ENCODE measurements at places on chromosomes 3 and 15.

DNA sequence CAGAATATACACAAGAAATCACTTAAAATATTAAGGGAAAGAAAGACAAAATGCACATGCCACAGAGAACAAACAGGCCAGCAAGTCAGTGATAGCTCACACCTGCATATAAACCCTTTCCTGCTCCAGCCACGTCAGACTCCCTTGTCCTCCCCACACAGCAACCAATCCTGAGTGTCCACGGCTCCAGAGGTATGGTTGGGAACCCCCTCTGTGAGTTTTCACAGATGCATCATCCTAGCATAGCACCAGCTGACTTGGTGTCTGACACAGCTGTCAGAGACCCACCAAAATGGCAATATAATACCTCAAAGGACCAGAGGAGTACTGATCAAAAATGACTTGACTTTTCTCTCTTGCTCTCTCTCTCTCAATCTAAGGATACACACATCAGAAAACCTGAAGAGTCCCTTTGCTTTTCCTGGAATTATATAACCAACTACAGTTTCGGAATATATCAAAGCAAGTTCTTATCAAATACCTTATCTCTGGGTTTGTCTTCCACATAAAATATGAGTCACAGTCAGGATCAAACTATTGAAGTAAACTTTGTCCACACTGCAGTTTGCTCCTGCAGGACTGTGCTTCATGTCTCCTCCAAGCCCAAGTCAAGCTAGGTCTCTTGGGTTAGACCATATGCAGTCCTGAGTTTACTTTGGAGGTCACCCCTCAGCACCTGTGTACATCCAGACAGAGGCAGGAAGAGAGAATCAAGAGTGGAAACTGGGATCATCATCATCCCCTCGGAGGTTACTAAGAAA, 187.1 kb upstream of the THBS1 start:
- DNase-seq: no peak

- DNase-seq: no peak
Measured at GRCh38 chr15:49989498-49989897, 129.5 kb downstream of the ATP8B4 start.

GRCh38 chr3:105866656-105867653, 1.9 kb downstream of the CBLB start:
- no peak for DNase-seq

DNA sequence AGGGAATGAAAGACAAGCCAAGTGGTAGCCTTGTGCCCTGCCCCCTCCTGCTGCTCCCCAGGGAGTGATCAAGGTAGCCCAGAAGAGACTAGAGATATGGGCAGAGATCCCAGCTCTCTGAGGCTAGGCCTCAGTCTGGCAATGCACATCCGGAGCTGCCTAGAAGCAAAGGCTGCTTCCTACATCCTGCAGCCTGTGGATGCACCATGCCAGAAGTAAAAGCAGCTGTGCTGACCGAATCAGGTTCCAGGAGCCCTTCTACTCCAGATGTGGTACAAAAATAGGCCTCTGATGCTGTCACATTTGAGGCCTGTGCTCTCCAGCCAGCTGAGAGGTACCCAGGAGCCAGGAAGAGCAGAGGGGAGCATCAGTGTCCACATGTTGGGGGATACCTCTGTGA, 16.0 kb downstream of the TRAIP start:
- DNase-seq: no peak

DNA sequence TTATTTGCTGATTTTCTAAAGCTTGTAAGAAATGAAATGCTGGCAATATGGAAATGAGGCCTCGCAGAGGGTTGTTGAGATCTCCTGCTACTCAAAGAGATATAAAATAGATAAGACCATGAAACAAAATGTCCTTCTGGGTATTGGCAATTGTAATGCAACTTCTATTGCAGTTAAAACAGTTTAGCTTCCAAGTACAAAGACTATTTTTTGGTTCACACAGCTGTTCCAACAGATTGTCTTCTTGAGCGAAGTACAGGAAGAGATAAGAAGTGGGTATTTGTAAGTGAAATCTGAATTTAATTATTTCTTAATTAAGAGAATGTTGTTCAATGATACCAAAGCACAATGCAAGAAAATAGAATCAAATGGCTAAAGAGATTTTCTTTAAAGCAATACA, 801.5 kb upstream of the GBE1 start:
- DNase-seq: no peak

- no peak for DNase-seq
Measured at GRCh38 chr3:159844801-159845261, 143.8 kb upstream of the IL12A start.
